ENCODE measurements at places on chromosomes 7 and 10.

DNA sequence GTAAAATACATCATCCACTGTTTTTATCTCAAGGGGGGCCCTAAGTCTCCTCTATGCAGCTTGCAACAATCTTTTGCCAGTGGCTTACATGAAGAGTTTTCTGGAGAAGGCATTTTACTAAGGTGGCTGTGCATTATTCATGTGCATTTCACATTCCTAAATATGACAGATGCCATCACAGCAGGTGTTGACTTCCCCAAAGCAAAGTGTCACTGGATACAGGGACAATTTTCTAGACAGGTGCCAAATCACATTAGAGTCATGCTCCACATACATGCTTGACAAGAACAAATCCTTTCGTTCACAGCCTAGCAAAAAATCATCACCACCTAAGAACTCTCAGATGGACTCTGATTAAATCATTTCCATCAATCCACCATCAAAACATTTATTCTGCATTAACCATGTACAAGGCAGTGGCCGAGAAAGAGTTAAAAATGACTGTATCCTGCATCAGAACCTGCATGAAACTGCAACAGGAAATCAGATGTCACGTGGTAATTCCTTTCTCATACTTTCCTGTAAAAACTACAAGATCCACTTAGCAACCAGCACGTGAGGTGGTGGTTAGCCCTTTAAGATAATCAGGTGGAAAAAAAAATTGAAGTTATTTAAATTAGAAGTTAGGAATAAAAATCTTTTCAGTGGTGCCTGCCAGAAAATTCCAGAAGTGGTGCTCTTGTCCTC is 88.2 kb upstream of the AFAP1L2 start:
- no peak for DNase-seq

DNA sequence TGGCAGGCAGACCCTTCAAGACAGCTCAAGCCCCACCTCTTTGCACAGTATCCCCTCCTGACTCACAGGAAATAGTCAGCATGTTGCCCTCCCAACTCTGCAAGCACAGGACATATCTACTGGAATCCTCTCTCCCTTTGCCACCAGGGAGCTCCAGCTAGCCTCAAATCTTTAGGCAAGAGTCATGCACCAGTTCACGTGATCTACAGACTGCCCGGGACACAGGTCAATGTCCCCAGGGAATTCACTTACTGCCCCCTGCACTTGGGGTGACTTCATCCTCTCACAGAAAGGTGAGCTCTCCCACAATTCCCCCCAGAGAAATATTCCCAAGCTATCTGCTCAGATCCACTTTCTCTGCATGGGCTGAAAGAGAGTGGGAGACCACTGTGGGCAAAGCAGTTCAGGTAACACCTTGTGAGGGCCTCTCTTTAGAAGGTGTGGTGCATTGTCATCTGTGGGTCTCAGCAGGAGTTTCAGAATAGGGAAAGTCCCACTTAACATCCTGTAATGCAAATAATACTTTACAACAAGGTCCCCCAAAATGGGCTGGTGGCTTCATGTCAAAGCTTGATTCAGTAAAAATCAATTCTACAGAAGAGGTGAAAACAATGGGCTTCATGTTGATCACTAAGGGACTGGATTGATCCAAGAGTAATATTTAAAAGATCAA is 129.9 kb downstream of the NOC3L start:
- no peak for DNase-seq

GRCh38 chr10:73060738-73061635 is 35.7 kb downstream of the P4HA1 start:
- DNase-seq = peak; percentile 45

- no peak for DNase-seq
Measured at GRCh38 chr7:70779321-70779720, 352.6 kb upstream of the GALNT17 start.

- DNase-seq = no peak
Measured at GRCh38 chr10:92124616-92125143, 166.2 kb downstream of the CPEB3 start.

All from NCI-H1417 (cell line).